ENCODE measurements at places on chromosomes 12 and 14.

DNA sequence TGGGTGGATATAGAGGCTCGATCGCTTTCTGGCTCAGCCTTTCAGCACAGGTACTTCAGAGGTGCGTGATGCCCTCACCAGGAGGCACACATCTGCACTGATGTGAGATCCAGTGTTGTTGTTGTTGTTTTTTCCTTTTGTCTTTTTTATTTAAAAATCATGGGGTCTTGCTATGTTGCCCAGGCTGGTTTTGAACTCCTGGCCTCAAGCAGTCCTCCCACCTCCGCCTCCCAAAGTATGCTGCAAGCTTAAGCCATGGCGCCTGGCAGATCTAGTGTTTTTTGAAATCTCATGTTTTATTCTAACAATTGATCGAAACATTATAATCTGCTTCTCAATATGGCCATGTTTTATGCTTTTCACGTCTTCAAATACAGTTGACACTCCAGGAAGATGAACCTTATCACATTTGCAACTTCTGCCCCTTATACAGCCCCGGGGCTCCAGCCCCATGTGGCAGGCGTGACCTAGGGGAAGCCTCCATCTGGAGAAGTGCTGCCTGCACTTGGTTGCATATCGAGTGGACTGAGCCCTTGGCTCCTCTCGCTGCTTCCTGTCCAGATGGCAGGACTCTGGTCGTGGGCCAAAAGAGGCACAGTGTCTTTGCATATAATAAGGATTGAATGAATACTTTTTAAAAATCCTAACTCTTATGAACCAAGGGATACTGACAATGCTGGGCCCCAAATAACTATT is 71.7 kb downstream of the TRAF3 start:
- no peak for DNase-seq

DNA sequence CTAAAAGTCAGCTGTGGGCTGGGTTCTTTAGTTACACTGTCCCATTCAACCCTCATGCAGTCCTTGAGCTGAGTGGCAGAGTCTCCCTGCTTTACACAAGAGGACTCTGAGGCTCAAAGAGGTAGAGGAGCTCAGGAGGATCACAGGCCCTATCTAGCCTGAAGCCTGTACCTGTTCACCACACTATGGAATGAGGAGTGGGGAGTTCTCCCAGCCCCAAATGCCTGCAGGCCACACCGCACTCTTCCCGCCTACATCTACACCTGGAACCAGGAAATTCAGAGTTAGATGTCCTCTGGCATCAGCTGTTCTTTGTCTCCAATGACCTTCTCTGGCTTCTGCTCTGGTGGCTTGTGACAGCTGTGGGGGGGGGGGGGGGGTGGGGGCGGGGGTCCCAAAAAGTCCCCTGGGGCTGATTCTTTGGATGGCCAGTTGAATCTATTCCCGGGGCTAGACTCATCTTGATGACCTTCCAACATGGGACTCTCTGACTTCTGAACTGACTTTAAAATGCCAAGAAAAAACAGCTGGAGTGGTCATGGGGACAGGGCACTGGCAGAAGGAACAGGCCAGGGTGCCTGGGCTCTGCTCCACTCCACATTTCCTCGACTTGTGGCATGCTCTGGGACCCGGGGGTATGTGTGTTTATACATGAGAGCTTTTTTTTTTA is 30.6 kb downstream of the RIN3 start:
- DNase-seq = no peak

GRCh38 chr14:101556566-101557320 is 4.6 kb upstream of the DIO3 start:
- DNase-seq = no peak

GRCh38 chr12:1542599-1542998 is 51.8 kb downstream of the FBXL14 start:
- no peak for DNase-seq

DNA sequence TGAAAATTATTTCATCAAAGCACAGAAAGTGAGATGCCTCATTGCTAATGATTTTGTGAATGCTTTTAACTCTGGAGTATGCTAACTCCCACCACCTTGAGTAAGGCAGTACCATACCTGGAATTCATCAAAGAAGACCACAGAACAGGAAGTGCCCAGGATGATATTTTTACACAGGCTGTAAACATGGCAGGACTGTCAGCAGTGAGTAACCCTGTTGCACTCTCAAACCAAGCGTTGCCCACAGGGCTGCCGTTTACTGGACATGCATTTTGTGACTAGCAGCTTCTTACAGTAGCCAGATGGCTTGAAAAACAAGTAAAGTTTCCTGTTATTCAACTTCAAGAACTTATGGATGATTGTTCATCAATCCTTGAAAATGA is 42.4 kb downstream of the RALGAPA1 start:
- DNase-seq = no peak

DNA sequence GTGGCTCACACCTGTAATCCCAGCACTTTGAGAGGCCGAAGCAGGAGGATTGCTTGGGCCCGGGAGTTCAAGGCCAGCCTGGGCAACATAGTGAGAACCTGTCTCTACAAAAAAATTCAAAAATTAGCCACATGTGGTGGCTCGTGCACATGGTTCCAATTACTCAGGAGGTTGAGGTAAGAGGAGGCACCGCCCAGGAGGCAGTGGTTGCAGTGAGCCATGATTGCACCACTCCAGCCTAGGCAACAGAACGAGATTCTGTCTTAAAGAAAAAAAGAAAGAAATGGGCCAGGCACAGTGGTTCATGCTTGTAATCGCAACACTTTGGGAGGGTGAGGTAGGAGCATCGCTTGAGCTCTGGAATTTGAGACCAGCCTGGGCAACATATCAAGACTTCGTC is 33.5 kb downstream of the MAP1LC3B2 start:
- no peak for DNase-seq

- DNase-seq = no peak
Measured at GRCh38 chr14:45144658-45145057, 8.9 kb downstream of the FANCM start.

DNA sequence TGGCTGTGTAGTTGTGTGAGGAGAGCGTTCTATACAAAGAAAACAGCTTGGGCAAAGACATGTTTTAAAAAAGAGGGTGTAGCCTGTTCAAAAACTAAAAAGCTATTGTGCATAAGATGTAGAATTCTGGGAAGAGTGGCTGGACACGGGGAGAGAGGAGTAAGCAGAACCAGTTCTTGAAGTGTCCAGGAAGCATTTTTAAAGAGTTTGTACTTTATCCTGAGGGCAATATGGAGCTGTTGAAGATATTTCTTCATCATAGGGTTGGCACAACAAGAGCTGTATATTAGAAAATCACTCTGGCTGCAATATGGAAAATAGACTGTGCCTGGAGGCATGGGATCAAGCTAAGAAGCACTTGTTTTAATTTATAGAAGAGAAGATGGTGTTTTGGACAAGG is 458.9 kb upstream of the LMO3 start:
- DNase-seq = no peak

GRCh38 chr12:107317751-107318555 is 224.6 kb upstream of the CRY1 start:
- peak; percentile 88 for DNase-seq

GRCh38 chr12:124906606-124907261 is 7.7 kb downstream of the UBC start:
- peak; percentile 94 for DNase-seq

- DNase-seq = no peak
Measured at GRCh38 chr14:57085801-57086200, 182.9 kb downstream of the EXOC5 start.

DNA sequence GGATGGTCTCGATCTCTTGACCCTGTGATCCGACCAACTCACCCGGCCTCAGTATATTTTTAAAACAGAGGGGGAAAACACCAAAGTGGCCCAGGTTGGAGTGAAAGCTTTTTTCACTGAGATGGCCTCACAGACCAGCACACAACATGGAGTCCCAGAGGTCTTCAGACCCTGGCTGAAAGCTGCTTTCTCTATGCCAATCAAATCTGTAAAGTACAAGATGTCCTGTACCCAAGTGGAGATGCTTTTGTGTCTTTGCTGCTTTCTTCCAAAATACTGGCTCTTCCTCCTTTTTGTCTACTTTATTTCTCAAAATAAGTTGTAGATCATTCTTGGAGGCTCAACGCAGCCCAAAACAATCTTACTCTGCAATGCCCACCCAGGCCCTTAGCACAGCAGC is 214.8 kb downstream of the MED13L start:
- DNase-seq = no peak

DNA sequence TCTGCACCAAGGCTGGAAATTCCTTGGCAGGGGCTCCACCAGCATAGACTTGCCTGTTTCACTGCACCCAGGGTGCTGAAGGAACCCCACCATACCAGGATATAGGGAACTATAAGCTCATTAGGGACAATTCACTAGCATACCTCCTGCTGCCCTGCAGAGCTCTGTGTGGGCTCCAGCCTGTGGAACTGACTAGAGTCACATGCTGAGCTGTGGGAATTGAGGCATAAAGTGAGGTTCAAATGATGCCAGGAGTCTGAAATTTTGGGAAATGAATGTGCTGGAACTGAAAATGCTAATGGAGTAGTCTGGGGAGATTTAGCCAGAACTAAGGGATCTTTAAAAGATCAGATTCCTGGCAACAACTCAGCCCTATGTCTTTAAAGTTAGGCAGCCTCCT is 7.3 kb upstream of the EMP1 start:
- no peak for DNase-seq

DNA sequence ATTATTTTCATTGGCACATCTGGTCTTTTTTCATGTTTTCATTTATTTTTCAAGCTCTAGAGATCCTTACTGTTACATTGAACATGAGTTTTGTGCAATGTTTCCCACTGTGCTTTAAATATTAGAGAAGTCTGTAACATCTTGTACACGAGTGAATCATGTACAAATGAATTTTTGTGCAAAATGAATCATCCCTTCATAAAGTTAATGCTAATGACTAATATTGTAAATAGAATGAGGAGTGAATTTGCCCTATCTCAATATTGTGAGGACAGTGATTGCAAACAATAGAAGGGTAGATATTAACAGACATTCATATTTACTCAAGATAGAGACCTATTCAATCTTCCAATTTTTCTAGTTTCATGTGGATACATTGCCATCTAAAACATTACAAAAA is 463.3 kb upstream of the FOXG1 start:
- DNase-seq = no peak

DNA sequence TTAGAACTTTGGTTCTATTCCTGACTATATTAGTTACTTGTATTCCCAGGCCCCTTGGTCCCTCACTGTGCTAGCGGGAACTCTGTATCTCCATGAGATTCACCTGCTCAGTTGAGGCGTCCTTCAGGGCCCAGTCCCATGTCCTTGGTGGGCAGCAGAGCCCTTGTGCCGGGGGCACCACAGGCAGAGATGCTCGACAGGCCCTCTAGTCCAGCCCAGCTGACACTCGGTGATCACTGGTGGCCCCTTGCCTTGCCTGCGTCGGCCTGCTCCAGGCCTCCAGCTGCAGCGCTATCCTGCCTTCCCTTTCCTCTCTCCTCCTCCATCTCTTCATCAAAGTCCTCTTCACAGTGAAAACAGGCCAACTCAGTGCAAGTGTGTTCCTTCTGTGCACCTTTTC is 70.0 kb downstream of the ANKRD9 start:
- no peak for DNase-seq

- no peak for DNase-seq
Measured at GRCh38 chr12:16984484-16984883, 378.5 kb upstream of the LMO3 start.

DNA sequence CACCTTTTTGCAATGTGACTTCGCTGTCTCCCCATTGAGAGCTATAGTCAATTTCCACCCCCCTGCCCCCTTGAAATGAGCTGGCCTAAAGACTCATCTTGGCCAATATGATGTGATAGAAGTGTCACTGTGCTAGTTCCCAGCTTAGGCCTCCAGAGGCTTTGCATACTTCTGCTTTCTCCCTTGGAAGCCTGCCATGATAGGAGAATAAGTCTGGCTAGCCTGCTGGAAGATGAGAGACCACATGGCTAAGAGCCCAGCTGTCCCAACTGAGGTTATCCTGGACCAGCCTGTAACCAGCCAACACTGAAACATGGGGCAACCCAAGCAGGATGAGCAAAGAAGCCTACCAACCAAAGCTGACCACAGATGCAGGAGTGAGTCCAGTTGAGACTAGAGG is 196.9 kb downstream of the GRIN2B start:
- DNase-seq = no peak

- DNase-seq = no peak
Measured at GRCh38 chr12:117421068-117421752, 59.8 kb upstream of the NOS1 start.

DNA sequence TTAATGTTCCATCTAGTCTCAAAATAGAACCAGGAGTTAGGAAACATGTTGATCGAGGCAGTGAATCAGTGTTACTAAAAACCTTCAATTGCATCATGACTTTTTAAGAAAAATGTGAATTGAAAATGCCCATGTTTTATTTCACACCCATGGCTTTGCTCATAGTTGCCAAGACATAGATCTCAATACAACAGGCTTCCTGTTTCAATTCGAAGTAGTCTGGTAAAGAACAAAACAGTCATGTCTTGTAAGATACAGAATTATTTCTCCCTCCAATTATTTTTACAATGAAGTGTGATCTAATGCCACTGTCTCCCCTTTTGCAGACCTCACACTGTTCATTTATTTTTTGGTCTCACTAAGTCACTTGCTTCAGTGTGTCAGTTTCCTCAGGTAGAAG is 44.6 kb upstream of the FAR2 start:
- no peak for DNase-seq

GRCh38 chr12:20194171-20194570 is 174.2 kb upstream of the PDE3A start:
- no peak for DNase-seq

GRCh38 chr12:55043542-55043941 is 23.8 kb downstream of the NEUROD4 start:
- DNase-seq = no peak

DNA sequence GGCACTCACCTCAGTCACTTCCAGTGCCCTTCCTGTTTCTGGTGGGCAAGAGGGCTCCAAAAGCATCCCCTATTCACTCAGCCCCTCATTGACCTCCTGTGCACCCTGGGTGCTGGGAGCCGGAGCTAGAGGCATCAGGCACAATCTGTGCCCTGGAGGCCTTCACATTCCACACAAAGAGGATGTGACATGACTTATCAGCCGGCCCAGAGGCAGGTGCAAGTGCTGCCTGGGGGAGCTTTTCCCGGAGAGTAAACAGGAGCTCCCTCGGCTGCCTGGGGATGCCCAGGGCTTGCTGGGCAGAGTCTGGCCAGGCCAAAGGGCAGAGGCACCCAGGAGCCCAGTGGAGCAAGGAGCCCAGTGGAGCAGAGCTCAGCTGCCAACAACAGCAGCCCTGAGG is 64.5 kb downstream of the BCL11B start:
- DNase-seq = no peak

GRCh38 chr14:92613008-92613658 is 99.6 kb downstream of the RIN3 start:
- DNase-seq = no peak

DNA sequence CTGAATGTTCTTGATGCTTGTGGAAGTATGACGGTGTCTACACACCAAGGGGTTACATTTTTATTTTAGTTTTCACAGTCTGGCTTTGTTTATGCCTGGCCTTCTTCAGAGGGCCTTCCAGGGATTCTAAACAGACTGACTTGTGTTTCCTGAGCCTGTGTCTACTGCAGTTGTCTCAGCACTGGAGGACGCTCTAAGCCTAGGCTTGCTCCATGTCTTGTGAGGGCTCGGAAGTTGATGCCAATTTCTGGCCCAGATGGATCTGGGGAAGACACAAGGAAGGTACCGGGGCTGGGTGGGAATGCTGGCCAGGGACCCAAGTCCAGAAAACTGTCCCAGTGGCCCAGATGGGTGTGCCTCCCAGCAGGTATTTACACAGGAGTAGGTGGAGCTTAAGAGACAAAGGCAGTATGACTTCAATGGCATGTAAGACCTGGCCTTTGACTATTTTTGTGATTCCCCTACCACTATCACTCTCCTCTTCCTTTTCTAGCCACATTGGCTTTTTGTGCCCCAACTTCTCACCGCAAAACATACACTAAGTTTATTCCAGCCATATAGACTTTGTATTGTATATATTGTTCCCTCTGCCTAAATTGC is 56.9 kb downstream of the GPR137C start:
- no peak for DNase-seq
